ENCODE measurements at places on chromosomes 1 and 21.

DNA sequence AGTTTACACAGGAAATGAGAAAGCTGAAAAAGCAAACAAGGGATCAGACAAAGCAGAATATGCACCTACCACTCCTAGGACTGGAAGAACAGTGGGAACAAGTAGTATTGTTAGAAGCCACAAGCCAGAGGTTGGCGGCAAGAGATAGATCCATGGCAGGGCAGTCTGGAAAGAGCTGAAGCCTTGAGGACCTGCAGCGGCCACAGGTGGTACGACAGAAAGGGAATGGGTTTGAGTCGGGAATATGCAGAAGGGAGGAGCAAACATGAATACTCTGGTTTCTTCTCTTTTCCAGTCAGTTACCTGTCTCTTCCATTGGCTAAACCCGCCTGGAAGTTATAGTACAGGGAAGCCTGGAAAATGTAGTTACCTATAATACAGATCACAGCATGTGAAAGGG is 3.9 kb upstream of the PCNX2 start:
- no peak for DNase-seq

DNA sequence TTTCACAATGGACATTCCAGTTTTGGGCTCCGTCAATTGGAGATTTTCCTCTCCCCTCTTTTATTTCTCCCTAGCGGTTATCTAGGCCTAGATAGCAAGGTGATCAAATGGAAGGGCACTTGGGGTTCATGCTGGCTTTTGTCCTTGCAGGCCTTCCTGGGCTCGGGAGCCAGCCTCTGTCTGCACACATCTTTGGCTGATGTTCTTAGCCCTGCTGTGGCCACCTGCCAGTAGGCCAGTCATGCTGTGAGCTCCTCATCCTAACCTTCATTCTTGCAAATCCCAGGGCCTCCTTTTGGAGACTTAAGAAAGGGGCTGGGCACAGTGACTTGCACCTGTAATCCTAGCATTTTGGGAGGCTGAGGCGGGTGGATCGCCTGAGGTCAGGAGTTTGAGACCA is 13.5 kb downstream of the TIE1 start:
- no peak for DNase-seq

DNA sequence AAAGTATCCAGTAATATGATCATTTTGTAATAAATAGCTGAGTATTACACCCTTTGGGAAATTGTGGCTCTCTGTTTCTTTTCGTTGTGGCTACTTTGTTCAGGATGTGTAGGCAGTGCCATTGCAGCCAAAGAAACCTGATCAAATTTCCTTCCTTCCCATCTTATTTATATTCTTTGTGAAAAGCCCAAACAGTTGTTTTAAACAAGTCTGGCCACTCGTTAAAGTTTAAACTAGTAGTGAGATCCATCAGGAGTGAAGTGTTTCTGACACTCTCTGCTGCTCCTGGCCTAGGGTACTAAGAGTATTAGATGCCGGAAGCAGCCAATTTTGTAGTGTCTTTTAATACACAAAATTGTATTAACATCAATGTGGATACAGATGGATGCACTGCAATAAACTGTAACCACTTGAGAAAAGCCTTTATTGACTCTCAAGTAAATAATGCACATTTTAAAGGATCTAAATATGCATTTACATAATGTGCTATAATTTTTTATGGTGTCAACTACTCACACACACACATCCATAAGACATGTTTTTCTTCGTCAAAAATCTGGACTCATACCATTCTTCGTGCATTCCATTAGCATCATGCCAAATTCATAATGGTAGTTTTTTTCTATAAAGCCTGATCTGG is 317.9 kb downstream of the NFIA start:
- DNase-seq = no peak

GRCh38 chr1:38208716-38209632 is 162.4 kb upstream of the POU3F1 start:
- peak; percentile 11 for DNase-seq

DNA sequence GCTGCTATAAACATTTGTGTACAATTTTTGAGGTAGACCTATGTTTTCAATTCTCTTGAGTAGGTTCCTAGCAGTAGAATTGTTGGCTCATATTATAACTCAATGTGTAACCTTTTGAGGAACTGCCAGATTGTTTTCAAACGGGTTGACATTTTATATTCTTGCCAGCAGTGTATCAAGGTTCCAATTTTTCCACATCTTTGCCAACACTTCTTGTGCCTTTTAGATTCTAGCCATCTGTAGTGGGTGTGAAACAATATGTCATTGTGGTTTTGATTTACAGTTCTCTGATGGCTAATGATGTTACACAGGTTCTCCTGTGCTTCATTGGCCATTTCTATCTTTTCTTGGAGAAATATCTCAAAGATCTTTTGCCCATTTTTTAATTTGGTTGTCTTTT is 36.4 kb downstream of the MAP3K7CL start:
- no peak for DNase-seq

DNA sequence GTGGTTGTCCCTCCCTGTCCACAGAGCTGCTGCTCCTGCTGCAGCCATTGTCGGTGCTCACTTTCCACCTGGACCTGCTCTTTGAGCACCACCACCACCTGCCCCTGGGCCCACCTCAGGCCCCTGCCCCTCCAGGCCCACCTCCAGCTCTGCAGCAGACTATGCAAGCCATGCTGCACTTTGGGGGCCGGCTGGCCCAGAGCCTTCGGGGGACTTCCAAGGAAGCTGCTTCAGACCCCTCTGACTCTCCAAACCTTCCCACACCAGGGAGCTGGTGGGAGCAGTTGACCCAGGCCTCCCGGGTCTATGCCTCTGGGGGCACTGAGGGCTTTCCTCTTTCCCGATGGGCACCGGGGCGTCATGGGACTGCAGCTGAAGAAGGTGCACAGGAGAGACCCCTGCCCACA is 5.9 kb downstream of the RUSC1 start:
- DNase-seq = no peak

DNA sequence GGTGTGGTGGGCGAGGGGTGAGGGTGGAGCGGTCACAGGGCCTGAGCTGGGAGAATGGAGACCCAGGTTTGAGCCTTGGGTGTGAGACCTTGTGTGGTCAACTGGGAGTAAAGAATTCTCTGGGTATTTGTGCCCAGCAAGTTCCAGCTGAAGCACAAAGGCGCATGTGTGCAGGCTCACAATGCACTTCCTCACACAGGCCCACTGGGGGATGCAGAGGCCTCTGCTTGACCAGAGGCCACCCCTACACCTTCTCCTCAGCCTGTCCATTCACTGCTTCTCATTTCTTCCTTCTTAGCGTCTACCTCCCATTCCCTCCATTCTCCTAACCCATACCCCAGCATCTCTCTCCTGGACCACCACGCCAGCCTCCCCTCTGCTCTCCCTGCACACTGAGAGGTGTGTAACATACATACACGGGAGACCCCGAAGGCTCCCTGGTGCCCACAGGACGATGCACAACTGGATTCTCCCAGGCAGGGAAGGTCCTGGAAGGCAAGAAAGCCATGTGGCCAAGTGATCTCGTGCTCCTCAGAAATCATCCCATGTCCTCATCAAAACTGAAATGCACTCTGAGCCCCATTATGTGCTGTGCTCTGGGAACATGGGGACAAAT is 12.3 kb upstream of the TTC39A start:
- no peak for DNase-seq

GRCh38 chr1:116571215-116571919 is 541 bp upstream of the CD58 start:
- DNase-seq = no peak

GRCh38 chr1:173995475-173995874 is 26.7 kb downstream of the RC3H1 start:
- DNase-seq = no peak

GRCh38 chr1:53944469-53945182 is 873 bp downstream of the IFT25 start:
- DNase-seq = no peak

GRCh38 chr1:160863061-160863773 is 530 bp upstream of the CD244 start:
- no peak for DNase-seq

- no peak for DNase-seq
These were observed 127.2 kb downstream of the ZSCAN20 start for GRCh38 chr1:33599516-33600115.

- no peak for DNase-seq
These were observed 1.6 kb downstream of the ADGRL2 start for GRCh38 chr1:81802457-81802706.

GRCh38 chr1:91617285-91617765 is 116.7 kb downstream of the CDC7 start:
- DNase-seq = peak; percentile 21
